Caco-2 (cell line): ENCODE measurements at places on chromosomes 11 and 22.

DNA sequence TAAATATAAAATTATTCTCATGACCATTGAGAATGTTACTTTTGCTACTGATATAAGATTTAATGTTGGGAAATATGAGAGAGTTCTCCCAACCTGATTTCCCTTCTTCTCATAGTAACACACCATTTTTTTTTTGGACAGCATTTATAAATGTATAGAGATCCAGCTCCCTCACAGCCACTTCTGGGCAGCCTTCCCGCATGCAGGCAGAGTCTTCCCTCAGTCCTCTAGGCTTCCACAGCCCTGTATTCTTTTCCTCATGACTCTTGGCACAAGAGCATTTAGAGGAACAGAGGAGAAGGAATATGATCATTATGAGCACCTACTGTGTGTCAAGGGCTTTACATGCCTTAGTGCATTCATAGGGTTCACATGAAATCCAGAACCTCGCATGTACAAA lies 9.0 kb downstream of the DTX4 start:
- no peak for DNase-seq

- DNase-seq: no peak
These were observed 677.7 kb downstream of the BRD1 start for GRCh38 chr22:49149721-49150608.

GRCh38 chr11:67996622-67997474 lies 7.0 kb downstream of the UNC93B1 start:
- peak; percentile 82 for DNase-seq

GRCh38 chr22:49634006-49634772 lies 193.5 kb downstream of the BRD1 start:
- no peak for DNase-seq

DNA sequence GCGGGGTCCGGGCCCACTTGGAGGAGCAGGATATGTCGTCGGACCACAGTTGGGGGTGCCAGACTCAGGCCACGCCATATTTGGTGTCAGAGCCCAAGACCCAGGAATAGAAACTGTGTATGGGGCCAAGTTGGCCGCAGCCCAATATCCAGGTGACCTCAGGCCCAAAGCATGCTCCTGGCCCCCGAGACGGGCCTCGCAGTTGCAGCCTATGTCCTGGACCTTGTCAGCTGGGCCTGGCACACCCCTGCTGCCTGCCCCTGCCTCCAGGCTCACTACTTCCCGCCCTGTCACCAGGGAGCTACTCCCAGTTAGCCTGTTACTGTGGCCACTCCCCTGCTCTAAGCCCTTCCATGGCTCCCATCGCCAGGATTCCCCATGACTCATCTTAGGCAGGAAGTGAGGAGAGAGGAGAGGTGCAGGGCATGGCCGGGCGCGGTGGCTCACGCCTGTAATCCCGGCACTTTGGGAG lies 23.1 kb downstream of the A4GALT start:
- peak; percentile 67 for DNase-seq

- no peak for DNase-seq
These were observed 1112.0 kb upstream of the RAG2 start for GRCh38 chr11:37710031-37710430.

DNA sequence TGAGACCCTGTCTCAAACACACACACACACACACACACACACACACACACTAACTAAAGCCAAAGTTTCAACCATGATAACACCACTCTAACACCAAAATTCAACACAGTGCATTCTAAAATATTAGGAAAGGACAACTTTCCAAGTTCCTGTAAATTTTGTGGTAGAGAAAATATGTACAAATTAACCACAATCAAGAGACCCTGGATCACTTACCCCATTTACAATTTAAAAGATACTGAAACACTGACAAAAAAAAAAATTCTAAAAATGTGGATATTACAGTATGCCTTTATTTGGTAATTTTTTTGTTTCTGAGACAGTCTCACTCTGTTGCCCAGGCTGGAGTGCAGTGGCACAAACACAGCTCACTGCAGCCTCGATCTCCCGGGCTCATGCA lies 9.7 kb downstream of the MRTFA start:
- no peak for DNase-seq

- no peak for DNase-seq
These were observed 35.5 kb downstream of the RPL27A start for GRCh38 chr11:8717876-8718753.

GRCh38 chr11:88799771-88800500 lies 265.8 kb downstream of the GRM5 start:
- DNase-seq: no peak

DNA sequence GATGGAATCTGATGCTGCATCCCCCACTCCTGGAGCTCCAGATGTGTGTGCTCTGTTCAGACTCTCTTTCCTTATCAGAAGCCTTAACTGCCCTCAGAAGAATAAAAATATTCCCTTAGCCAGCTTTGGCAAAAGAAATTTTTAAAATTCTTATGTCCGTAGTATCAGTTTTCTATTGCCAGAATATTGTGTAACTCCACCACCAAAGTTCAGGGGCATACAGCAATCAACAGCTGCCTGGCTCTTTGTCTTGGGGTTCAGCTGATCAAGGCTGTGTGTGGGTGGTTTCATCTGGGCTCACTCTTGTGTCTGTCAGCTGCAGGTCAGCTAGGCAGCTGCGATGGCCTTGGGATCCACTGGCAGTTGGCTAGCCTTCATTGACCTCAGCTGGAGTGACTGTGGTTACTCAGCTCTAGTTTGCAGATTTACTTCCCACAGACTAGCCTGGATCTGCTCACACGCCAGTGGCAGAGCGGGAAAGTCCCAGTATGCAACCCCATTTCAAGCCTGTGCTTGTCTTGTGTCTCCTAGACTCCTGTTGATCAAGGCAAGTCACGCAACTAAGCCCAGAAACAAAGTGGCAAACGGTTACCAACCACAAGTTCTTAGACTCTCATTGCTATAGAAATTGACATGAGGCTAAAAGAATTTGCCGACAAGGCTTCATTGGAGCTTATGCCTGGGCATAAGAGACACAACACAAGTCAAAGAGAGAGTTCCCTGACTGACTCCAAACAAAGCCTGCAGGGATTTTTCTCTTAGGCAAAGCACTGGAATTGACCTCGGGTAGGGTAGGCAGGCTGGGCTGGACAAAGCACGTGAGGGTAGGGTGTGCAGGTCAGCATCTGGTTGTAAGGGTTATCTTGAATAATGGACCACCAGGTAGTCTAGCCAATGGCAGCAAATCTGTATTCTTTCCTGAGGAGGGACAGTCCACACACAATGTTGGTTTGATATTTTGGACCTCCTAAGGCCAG lies 7.5 kb downstream of the TMEM138 start:
- no peak for DNase-seq

DNA sequence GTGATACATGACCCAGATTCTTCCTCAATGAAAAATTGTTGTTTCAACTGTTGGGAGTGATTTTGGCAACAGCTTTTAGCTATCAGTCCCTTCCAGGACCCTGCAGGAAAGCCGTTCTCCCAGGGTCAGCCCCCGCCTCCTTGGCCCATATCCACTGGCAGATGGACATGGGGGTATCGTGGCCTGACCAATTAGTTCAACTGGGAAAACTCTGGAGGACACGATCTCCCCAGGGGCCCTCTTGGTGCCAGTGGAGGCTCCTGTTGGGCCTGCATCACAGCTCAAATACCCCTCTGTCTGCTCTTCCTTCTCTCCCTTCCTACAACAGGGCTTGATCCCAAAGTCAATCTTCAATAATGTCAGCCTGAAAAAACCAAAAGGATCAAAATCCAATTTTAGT lies 272.5 kb upstream of the B3GAT1 start:
- DNase-seq: no peak

GRCh38 chr11:110158317-110159200 lies 65.4 kb downstream of the ZC3H12C start:
- DNase-seq: no peak

GRCh38 chr22:21001601-21002325 lies at the start of gene THAP7:
Gene THAP7 (minus strand): TSS chr22:21002118. CDS start chr22:21001911, 207 bp downstream.
- DNase-seq: peak; percentile 96

DNA sequence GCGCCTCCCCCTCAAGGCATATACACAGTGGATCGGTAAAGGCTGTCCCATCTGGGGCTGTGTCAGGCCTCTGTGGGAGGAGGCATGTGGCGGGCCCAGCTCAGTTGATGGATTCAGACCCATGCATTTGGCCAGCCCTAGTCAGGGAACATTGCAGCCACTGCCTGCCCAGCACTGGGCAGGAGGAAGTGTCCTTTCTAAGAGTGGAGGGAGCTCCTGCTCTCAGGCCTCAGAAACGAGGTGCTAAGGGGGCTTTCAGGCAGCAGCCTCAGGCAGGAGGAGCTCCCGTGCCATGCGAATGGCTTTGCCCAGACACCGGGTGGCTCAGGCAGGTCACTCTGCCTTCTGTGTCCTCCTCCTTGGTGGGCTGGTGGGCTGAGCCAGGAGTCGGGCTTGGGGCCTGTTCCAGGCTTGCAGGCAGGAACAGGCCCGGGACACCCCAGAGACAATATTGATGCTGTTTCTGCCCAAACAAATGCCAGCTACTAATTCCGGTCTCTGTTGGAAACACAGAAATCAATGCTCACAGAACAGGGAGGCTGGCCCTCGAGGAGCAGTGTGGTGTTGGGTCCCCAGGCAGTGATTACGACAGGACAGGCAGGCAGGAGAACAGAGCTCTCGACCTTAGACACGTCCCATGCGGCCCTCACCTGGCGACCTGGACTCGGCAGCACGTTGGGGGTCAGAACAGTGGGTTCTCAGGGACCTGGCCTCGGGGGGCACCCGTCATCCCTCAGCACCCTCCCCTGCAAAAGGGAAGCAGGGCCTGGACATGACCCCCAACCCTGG lies 42.3 kb upstream of the CCDC188 start:
- DNase-seq: peak; percentile 33

DNA sequence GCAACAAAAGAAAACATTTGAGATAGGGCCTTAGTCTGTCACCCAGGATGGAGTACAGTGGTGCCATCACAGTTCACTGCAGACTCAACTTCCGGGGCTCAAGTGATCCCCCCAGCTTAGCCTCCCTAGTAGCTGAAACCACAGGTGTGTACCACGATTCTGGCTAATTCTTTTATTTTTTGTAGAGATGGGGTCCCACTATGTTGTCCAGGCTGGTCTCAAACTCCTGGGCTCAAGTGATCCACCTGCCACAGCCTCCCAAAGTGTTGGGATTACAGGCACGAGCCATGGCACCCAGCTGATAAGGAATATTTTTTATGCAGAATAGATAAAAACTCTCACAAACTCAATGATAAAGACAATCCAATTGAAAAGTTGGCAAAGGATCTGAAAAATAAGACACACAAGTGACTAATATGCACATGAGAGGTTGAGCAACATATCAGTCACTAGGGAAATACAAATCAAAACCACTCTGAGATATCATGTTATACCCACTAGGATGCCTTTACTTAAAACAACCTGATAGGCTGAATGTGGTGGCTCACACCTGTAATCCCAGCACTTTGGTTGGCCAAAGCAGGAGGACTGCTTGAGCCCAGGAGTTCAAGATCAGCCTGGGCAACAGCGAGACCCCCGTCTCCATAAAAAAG lies 33.9 kb upstream of the CLTCL1 start:
- DNase-seq: no peak

DNA sequence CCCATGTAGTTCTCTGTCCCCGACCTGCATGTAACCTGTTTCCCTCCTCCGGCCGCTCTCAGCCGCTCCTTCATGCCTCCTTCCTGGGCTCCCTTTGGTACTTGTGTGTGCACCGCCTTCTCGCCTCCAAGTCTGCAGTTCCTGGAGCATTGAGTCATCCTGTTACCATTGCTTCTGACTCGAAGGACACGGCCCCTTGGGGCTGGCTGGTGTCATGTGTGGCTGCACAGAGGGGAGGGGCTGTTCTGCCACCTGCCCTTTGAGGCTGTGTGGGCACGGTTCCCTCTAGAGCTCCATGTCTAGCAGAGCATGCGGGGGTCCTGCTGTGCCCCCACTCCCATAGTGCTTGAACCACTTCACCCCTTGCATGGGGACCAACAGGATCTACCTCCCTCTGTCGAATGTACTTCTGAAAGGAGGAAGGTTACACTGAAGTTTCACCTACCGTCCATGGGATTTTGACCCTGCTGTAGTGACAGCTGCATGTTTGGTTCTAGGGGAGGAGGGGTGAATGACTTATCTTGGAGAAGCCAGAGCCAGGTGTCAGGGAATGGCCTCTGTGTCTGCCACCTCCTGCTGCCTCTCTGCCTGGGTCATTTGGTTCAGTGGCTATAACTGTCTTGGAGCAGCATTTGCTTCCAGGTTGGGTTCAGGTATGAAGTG lies 39.6 kb downstream of the BCR start:
- no peak for DNase-seq

- DNase-seq: no peak
These were observed 582.9 kb downstream of the BRD1 start for GRCh38 chr22:49244466-49245420.

- DNase-seq: no peak
These were observed 121.1 kb downstream of the PAX6 start for GRCh38 chr11:31690041-31690440.

DNA sequence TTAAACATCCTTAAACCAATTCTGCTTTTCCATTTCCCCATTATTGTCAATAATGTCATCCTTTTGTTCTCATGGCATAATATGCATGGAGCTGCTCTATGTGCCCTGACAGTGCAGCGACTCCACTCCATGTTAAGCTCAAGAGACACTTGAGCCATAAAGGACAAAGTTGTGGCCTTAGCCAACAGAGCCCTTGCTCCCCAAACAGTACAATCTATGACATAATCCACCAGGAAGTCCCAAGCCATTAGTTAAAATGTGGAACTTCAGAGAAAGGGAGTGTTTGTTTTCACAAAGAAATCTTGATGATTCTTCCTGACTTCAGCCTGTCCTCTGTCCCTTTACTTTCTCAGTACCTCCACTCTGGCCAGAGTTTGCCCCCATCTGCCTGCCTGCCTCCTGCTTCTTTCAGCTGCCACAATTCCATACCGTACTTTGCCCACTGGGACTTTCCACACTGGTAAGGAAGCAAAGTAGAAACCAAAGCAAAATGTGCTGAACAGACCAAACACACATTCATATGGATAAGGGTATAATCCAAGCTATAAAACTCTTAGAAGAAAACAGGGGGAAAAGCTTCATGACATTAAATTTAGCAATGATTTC lies 46.3 kb upstream of the ZC3H12C start:
- DNase-seq: no peak

DNA sequence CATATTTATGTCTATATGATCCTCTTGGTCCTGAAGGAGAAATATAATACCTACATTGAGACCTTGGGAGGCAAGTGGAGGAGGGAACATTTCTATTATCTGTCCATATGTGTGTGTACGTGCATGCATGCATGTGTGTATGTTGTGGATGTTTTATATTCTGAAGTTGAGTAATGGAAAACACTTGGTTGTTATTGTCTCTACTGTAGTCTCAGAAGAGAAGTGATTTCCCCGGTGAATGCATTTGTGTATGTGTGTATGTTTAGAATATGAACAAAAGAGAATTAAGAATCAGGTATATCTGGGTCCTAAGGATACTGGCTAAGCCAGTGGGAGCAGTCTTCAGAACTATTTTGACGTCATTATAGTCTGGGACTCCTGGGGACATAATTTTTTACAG lies at the start of gene OR52N1:
OR52N1 (minus strand) TSS at position 101 of the 400 bp plus-strand sequence. CDS start 2,449 bp downstream, outside the sequence.
- DNase-seq: no peak

GRCh38 chr11:15288863-15289262 lies 174.1 kb downstream of the INSC start:
- DNase-seq: no peak

DNA sequence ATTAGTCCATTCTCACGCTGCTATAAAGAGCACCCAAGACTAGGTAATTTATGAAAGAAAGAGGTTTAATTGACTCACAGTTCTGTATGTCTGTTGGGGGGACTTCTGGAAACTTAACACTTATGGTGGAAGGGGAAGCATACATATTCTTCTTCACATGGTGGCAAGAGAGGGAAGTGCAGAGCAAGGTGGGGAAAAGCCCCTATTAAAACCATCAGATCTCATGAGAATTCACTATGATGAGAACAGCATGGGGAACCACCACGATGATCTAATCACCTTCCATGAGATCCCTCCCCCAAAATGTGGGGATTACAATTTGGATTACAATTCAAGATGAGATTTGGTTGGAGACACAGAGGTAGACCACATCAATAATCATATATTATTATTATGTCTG lies 25.7 kb downstream of the CEP57 start:
- DNase-seq: no peak
